GM12891 (cell line): ENCODE measurements at places on chromosomes 7 and 10.

GRCh38 chr10:60943316-60944057 is 498 bp downstream of the RHOBTB1 start:
- peak; percentile 8 for DNase-seq

- DNase-seq, result no peak
Observed at GRCh38 chr7:27548304-27548703, 114.4 kb downstream of the HIBADH start.

GRCh38 chr7:26588511-26588910 is 275.9 kb downstream of the SKAP2 start:
- DNase-seq, result no peak

- DNase-seq, result no peak
Observed at GRCh38 chr7:35380739-35381224, 126.9 kb upstream of the TBX20 start.

- DNase-seq, result peak; percentile 7
Observed at GRCh38 chr7:55641811-55642210, 69.5 kb upstream of the VOPP1 start.

GRCh38 chr10:1408651-1409367 is 328.5 kb downstream of the ADARB2 start:
- no peak for DNase-seq

- DNase-seq, result no peak
Observed at GRCh38 chr10:72308320-72308987, 34.7 kb downstream of the DDIT4 start.

- DNase-seq, result no peak
Observed at GRCh38 chr10:64283621-64284020, 762.4 kb downstream of the REEP3 start.

DNA sequence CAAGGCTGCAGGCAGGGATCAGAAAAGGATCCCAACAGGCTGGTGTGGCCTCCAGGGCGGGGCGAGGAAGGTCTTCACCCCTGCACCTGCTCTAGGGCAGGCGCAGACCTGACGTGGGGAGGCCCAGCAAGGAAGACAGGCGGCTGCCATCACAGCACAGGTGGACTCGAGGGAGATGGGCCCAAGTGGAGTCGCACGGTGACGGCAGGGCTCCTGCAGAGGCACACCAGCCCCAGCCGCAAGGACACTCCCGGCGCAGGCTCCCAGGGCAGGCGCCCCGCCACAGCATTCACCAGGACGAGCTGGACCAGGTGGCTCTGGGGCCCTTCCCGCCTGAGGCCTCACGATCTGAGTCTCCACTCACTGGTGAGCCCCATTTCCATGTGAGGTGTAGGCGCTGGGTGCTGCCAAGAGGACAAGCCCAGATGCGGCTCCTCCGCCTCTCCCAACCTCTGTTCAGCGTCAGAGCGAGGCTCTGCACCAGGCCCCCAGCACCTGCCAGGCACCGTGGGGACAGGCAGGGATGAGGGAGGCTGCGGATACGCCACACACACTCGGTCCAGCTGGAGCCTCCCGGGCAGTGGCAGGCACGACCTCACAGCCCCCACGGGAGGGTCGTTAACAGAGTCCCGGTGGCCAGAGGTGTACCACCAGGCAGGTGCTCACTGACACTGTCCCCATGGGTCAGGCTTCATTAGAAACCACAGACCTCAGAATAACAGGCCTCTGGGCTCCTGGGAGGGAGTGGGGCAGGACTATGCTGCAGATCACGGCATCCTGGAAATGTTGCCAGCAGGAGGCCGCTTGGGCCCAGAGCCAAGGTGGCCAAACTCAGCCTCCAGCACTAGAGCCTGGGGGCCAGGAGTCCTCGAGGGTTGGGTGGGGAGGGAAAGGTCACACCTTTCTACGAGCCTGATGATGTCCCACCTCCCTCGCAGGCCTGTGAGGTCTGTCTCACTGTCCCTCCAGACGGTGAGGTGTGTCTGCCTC is 111.6 kb downstream of the MAD1L1 start:
- DNase-seq, result no peak

- no peak for DNase-seq
Observed at GRCh38 chr7:91674470-91674869, 206.0 kb downstream of the MTERF1 start.

DNA sequence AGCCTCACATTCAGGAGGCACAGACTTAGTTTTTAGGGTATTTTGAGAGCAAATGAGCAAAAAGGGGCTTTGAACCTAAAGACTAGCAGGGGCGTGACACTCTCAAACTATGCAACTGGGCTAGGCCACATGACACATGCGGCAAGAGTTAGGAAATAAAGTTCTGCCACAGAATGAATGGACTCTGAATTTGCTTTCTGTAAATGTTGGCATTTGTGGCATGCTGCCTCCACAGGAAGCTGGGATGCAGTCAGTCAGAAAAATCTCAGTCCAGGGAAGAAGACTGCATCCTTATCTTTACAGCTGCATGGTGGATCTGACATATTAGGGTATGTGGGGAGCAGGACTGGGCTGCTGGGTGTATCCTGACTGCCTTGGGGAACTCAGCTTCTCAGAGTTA is 181.0 kb downstream of the COBL start:
- DNase-seq, result no peak

GRCh38 chr10:69969977-69970376 is 82.7 kb upstream of the MACROH2A2 start:
- DNase-seq, result no peak

DNA sequence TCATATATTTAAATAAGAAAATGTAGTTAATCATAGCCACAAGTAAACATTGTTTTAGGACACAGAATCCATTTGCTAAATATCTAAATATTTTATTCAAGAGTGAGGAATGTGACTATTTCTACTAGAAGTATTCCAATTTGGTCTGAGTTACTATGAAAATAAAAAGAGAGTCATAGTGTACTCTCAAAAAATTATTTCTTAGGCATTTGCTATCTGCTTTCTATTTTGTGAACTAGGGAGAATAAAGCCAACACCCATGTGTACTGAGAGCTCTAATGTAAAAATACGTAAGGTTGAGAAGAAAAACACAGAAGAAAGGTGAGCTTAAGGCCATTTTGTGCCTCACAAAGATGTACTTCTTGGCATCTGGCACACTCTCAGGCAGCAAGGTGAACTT is 38.3 kb downstream of the PRTFDC1 start:
- DNase-seq, result no peak

DNA sequence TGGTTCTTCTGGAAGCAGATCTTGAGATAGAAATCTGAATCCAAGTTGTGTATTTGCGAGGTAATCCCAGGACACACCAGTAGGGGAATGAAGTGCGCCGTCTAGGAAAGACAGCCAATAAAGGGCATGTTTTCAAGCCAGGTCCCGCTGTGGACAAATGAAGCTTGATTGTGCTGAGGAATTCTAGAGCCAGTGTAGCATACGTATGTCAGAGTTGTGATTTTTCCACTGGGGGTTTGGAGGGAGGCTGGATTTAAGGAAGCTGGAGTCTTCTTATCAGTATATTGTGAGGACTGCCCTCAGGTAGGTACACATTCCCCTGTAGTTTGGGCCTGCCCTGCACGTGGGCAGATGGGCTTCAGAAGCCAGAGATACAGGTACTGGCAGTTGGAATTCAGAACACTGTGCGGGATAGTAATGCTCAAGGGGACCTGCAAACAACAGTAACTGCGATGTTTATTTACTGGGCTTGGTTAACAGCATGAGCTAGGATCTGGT is 50.9 kb downstream of the GALNT11 start:
- DNase-seq, result no peak

DNA sequence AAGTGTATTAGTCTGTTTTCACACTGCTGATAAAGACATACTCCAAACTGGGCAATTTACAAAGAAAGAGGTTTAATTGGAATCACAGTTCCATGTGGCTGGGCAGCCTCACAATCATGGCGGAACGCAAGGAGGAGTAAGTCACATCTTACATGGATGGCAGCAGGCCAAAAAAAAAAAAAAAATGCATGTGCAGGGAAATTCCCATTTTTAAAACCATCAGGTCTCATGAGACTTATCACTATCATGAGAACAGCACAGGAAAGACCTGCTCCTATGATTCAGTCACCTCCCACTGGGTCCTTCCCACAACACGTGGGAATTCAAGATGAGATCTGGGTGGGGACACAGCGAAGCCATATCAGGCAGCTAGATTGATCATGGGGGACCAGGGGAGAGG is 136.8 kb downstream of the EXOC4 start:
- DNase-seq, result no peak

DNA sequence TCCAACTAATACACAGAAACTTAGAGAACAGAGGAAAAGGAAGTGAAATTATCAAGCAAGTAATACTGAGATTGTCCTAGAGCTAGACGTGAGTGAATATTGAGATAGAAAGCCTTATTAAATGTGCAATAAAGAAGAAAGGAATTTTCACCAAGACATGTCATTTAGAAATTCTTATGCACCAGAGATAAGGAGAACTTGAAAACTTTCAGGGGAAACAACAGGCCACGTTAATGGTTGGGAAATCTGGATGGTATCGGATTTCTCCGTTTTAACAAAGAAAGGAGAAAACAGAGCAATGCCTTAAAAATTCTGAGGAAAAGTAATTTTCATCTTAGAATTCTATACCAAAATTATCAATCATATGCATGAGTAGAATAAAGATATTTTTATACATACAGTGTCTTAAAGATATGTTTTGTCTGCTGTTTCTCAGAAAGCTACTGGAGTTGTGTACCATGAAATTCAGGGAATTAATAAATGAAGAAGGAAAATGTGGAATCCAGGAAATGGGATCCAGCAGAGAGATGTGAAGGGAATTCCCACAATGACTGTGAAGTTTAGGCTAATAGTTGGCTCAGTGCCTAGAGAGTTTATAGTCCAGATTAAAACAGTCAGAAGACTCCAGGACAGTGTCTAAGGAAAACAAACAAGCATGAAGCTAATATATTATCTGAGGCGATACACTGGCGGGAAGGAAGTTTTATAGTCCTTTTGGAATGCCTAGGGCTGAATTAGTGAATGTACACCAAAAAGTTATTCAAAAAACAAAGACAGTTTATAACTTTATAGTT is 159.5 kb downstream of the PPP1R9A start:
- no peak for DNase-seq

DNA sequence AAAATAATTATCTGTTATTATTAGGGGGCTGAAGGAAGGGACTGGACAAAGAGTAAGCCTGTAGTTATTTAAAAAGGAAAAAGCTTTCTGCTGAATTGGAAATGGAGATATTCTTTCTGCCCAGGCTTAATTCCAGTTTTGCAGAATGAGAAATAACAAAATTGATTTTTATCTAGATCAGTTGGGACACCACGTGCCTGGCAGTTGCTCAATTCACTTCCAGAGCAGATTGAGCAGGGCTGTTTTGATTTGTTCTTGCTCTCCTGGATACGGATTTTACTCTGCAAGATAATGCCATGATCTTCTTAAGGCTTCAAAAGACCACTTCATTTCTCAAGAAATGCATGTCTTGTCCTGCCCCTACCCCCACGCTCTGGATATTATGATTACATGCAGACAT is 524.3 kb downstream of the TCERG1L start:
- no peak for DNase-seq

DNA sequence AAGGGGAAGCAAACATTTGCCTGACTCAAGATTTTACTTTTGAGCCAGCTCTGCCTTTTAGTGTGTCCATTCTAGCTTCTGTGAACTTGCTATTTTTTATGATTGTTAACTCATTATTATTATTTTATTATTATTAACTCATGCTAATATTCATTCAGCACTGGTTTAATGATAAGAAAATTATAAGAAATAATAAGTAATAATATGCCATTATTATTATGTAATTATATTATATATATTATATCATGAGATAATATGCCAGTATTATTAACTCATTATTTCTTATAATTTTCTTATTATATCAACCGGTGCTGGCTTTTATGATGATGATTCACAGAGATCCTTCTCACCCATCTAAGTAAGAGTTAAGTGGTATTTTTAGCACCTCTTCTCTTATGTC is 79.3 kb upstream of the NPVF start:
- no peak for DNase-seq

GRCh38 chr10:69093933-69094332 is 6.0 kb downstream of the SRGN start:
- DNase-seq, result no peak

GRCh38 chr10:71737834-71738197 is 18.2 kb upstream of the C10orf105 start:
- DNase-seq, result no peak

DNA sequence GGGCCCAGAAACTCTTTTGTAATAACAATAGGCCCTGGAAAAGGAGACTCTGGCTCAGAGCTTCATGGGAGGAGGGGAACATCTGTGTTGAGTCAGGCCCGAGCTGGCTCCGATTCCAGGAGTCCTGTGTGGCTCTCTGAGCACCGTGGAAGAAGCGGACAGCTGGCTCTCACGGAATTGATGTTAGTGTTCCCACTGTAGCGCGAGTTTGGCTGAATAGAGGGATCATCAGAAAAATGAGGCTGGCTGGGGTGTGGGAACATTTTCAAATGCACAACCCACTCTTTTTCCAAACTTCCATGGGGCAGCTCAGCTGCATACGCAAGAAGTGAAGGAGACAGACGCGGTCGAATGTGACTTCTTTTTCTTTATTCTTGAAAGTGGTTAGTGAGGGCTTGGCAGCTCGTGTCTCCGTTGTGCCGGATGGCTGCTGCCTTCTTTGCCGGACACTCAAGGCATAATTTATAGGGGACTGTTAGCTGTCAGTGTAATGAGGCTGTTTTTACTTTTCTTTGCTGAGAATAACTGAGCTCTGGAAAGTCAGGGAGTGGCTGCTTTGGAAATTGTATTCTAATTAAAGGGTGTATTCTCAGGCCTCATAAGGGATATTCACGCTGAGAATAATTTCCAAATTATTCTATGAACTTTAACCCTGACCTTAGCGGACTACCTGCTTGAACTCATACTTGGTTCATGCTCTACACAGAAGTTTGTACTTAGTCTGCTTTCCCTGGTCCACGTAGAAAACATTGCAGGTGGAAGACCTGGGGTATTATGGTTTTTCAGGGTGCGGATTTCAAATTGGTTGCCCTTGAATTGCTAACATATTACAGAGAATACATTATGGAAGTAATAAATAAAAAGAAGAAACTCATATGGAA is 23.1 kb downstream of the MDFIC start:
- no peak for DNase-seq

DNA sequence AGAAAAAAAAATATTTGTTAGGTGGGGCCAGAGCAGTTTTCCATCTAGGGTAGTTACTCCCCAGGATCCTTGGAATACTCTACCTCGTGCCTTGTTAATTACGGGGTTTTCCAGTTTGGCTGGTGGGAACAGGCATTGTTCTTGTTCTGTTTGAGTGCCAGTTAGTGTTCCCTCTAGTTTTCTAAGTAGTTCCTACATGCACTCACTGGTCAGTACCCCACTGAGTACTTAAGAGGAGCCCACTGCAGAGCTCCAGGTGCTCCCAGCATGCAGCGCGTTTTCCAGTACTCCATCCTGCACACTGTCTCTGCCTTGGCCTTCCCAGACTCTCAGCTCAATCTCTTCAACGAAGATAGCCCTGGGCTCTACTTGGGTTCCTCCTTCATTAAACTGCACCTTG is 58.0 kb downstream of the AHCYL2 start:
- DNase-seq, result no peak

GRCh38 chr10:82691211-82691610 is 816.2 kb downstream of the NRG3 start:
- DNase-seq, result no peak

DNA sequence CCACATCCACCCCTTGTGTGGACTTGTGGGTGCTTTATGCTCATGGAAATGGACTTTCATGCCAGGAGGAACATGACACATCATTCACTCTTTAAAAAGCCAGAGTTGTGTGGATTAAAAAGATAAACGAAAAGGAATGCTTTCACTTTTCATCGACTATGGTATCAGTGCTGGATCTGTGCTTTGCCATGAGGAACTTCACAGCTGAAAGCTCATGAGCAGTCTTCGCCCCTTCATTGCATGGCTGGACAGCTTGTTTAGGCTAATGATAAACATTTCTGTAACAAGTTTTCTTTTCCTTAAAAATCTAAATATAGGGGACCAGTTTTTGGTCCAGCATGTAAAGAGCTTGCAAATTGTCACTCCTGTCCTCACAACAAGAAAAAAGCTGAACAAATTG is 173.6 kb upstream of the NPS start:
- DNase-seq, result no peak
